GF-D8 (cell line): ENCODE measurements at places on chromosomes 11 and 22.

DNA sequence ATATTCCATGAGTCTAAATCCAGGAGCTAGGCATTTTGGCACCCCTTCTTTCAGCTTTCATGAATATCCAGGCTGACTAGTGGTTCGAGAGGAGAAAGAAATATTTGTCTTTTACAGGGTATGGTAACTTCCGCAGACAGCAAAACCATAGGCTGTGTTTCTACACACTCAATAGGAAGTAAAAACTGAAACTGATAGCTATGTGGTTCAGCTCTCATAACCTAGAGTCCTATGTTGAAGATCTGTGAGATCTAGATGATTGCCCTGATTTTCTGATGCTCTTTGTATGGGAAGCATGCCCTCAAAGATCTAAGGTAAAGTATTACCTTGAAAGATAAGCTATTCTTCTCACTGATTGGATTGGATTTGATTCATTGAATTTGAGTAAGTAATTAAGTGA is 118.3 kb downstream of the CD44 start:
- no peak for DNase-seq

GRCh38 chr11:92845805-92846204 is 123.6 kb upstream of the MTNR1B start:
- DNase-seq = no peak

GRCh38 chr11:120223793-120224192 is 13.0 kb downstream of the OAF start:
- peak; percentile 79 for DNase-seq

DNA sequence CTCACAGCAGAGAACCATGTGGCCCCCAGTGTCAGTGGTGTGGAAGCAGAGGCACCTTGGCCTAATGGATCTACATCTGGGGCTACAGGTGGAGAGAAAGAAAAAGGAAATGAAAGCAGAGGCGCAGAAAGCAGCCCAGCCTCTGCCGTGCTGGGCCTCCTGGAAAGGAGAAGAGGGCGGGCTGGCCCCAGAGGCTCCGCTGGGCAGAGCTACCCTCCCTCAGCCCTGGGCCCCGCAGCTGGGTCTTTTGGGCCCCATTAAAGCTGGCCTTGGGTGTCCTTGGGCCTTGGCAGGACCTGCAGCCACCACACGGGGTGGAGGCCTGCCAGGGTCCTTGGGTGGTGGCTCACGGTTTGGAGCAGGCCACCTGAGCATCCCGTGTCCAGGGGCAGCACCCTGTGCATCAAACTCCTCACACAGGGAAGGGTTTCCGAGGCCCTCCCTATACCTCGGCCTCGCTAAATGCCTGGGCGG is 31.6 kb upstream of the GAL start:
- DNase-seq = no peak

DNA sequence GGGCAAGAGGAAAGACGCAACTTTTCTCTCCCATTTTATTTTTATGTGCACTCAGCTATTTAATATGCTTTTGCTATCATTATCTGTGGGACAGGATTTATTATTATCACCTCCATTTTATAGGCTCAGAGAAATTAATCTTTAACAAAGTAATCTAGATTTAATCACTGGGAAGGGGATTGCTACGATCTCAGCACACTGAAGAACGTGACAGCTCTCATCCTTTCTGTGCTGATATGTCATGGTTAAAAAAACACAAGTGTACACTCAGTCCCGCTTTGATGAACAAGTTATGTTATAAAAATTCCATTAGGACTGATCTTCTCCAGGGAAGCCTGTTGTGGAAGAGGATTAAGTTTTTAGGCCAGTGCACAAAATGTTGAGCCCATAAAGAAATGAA is 37.6 kb downstream of the CYB5R2 start:
- no peak for DNase-seq

- DNase-seq = no peak
Measured at GRCh38 chr11:134689886-134690285, 277.8 kb upstream of the B3GAT1 start.

GRCh38 chr11:104451197-104451893 is 287.4 kb upstream of the PDGFD start:
- DNase-seq = no peak

- no peak for DNase-seq
Measured at GRCh38 chr22:30354644-30355043, 2.0 kb downstream of the SF3A1 start.

GRCh38 chr11:93025558-93026255 is 56.3 kb downstream of the MTNR1B start:
- no peak for DNase-seq

DNA sequence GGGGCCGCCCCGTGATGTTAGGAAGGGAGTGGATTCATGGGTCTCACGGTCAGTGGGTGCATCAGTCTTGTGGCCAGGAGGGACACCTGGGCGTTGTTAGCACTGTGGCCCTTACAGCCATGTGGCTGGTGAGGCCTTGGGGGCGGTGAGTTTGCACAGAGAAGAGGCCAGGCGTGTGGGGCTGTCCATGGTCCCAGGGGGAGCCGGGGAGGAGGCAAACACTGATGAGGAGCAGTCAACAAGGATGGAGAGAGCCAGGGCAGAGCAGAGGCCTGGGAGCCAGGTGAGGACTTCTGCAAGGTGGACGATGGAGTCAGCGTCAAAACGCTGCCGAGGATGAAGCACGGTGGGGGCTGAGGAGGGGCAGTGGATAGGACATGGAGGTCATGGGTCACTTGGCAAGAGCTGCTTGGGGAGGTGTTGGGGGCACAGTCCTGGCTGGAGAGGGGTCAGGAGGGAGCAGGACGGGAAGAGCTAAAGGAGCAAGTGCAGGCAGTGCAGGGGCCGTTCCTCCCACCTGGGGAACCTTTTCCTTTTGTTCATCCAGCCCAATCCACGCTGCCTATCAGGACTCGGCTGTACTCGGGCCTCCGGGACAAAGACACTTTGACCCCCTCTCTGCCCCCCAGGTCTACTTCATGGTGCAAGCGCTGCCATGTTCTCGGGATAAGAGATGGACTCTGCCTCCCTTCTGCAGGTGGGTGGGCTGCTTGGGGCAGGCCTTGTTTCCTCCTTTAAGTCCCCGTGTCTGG is 801.1 kb downstream of the TBC1D22A start:
- no peak for DNase-seq

- peak; percentile 100 for DNase-seq
Measured at GRCh38 chr11:126311401-126312291, 7.8 kb downstream of the DCPS start.

DNA sequence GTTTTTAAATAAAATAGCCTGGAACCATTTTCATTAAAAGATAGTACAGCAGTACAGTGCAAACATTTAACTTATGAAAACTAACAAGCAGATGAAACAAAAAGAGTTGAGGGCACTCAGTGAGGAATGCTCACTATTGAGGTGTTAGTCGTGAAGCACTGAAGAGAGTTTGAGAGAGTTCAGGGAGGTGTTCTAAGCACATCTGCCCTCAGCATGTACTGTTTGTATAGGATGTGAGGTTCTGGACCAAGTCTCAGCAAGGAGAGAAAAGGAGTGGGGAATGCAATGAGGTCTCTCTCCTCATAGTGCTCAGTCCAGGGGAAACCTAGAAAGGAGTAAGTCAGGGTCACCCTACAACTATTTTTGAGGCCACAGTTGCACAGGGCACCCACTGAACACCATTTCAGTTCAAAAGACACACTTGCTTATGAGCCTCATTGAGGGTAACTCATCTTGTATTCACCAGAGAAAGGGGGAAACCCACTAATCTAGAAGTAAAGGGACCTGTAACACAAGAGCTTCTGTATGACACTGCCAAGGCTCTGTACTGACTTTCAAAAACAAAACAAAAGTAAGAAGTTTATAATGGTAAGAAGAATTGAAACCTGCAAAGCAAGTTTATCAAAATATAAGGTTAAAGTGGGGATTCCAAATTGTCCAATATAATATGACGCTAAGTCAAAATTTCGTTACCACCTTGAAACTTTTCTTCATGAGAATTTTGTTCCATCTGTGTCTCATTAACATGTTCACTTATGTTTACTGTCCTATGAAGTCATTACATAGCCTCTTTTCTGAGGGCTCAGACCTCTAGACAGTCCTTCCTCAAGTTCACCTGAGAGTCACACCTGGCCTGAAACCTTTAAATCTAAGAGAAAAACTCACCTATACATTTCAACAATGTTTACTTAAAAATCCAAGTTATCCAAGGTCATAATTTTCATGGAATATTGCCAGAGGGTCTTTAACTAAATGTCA is 275.3 kb downstream of the ETS1 start:
- no peak for DNase-seq

- DNase-seq = no peak
Measured at GRCh38 chr22:22042009-22042408, 59.4 kb upstream of the TOP3B start.

DNA sequence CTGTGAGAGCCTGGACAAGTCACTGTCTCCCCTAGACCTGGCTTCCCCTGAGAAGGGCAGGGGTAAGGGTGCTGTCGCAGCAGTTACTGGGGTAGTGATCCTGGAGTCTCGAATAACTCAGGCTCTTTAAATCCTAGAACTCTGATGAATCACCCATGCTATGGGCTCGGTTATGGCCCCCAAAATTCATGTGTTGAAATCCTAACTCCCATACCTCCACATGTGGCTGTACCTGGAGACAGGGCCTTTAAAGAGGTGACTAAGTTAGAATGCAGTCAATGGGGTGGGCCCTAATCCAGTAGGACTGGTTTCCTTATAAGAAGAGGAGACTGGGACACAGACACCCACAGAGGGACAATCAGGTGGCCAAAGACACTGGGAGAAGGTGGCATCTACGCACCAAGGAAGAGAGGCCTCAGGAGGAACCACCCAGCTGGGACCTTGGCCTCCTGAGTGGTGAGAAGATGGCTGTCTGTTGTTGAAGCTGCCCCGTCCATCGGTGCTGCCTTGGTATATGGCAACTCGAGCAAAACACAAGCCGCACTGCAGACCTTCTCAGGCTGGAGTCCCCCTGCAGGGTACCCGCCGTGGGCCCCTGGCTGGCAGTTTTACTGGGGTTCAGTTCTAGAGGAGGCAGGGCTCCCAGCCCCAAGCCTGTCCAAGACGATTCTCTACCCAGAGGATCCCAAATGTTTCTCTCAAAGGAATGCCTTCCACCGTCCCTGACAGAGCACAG is 48.8 kb upstream of the SHISAL1 start:
- no peak for DNase-seq

GRCh38 chr22:46085828-46086576 is 64.3 kb upstream of the PPARA start:
- DNase-seq = no peak

DNA sequence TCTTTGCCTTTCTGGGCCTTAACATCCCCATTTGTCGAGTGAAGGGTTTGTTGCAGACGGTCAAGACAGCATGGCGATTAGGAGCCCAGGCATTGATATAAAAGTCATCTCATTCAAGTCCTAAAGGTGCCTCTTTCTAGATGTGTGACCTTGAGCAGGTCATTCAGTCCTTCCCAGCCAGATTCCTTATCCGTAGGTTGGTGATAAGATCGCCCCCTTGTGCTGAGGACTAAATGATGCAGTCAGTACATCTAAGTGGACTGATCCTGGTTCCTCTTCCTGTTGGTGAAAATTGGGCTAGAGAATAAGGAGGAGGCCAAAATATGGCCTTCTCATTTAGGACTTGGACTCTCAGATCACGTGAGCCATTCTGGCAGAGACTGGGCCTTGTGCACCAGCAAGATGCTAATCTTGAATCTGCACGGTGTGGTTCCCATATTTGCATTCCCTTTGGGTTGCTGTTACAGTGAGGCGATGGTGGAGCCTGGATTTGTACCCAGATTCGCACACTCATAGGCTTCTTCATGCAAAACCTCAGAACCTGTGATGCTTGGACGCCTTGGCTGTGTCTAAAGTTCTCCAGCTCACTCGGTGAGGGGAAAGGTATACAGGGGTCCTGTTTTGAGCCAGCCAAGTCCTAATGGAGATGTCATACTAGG is 156.8 kb downstream of the MYO18B start:
- DNase-seq = no peak

- no peak for DNase-seq
Measured at GRCh38 chr22:40468616-40469015, 98.2 kb downstream of the SGSM3 start.

DNA sequence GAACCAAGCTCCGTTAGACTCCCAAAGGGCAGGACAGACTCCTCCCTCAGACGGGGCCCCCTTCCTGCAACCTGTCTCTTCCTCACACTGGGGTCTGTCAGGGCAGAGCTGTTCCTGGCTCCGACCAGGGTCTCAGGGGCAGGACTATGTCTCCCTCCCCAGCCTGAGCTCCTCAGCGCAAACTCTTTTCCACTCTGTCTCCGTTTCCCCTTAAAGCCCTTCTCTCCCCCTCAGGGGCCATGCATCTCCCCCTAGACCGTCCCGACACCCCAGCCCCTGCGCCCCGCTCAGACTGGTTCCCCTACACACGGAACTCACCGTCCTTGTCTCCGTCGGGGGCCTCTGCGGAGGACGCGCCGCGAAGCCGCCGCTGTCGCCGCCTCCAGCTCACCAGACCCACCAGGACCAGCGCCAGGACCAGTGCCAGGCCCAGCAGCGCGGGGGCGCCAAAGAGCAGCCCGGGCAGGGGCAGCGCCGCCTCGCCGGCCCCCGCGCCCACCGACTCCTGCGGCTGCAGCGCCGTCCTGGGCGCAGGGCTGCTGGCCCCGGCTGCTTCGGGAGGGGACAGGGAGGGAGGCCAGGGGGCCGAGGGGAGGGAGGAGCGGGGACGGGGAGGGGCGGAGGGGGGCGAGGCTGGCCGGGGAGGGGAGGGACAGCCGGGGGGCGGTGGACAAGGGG is 684 bp downstream of the TNFRSF13C start:
- DNase-seq = no peak

- DNase-seq = no peak
Measured at GRCh38 chr22:28013611-28014010, 94.6 kb upstream of the PITPNB start.

DNA sequence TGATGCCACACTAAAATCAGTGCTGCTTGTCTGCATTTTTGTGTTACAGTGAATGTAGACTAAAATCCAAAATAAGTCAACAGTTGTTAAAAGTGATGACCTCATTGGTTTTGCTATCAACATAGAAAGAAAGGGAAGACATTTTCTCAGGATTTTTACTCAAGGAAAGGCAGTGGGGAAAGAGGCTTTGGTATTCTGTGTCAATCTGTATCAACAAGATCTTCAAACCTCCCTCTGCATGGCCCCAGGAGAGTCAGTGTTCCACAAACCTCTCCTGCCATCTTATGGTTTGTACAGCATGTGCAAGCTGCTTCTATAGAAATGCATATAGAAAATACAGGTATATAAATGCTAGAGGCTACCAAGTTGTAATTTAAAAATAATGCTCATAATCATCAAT is 13.8 kb upstream of the OR51M1 start:
- no peak for DNase-seq

- DNase-seq = no peak
Measured at GRCh38 chr11:118078911-118079411, 2.1 kb downstream of the TMPRSS4 start.

GRCh38 chr22:22167791-22168189 is 76.8 kb upstream of the VPREB1 start:
- DNase-seq = peak; percentile 9
